ENCODE measurements at places on chromosomes 2 and 18. TPM values are rescaled to one million over a fixed set of nuclear protein-coding genes. Genes with fewer than 3 reads are reported as not detected.

- no peak for ATAC-seq
Observed at GRCh38 chr18:32276906-32277305, 87.1 kb downstream of the MEP1B start.

- no peak for ATAC-seq
Observed at GRCh38 chr2:213229814-213230213, 54.5 kb upstream of the SPAG16 start.

- ATAC-seq, result no peak
Observed at GRCh38 chr2:36245651-36246050, 109.9 kb upstream of the CRIM1 start.

DNA sequence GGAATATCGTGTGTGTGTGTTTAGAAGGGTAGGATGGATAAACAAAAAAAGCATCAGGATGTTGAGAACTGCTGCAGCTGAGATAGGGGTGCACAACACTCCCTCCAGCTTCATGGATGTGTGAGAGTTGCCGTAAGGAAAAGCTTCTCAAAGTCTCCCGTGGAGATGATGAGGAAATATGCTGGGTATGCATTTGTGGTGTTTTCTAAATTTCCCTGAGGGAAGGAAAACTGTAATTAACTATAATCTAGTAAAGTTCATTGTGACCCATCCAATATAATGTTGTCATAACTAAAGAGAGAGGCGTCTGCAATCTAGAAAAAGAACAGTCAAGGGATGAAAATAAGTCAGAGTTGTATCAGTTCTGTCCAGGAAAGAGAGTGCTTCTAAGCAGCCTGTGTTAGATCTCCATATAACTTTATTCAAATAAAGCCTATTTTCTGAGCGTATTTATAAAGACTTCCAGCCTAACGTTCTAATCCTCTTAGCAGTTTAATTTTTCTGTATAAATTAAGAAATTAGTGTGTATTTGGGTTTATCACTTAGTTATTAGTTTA is 7.3 kb upstream of the LMAN2L start:
- no peak for ATAC-seq

- no peak for ATAC-seq
Observed at GRCh38 chr2:213316001-213316735, 31.9 kb downstream of the SPAG16 start.

GRCh38 chr2:61715506-61715905 is 138.4 kb downstream of the FAM161A start:
- no peak for ATAC-seq

DNA sequence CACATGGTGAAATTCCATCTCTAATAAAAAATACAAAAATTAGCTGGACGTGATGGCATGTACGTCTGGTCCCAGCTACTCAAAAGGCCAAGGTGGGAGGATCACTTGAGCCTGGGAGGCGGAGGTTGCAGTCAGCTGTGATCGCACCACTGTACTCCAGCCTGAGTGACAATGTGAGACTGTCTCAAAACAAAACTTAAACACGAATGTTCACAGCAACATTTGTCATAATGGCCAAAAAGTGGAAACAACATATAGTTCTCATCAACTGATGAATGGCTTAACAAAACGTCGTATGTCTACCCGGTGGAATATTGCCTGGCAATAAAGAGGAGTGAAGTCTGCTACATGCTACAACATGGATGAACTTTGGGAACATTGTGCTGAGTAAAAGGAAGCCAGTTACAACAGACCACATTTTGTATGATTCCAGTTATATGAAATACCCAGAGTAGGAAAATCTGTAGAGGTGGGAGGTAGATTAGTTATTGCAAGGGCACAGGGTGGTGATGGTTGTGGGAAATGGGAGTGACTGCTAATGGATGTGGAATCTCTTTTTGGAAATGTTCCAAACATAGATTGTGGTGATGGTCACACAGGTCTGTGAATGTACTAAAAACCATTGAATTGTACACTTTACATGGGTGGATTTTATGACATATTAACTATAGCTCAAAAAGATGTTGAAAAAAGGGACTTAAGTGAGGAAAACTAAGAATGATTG is 478.2 kb downstream of the PTPRM start:
- no peak for ATAC-seq

DNA sequence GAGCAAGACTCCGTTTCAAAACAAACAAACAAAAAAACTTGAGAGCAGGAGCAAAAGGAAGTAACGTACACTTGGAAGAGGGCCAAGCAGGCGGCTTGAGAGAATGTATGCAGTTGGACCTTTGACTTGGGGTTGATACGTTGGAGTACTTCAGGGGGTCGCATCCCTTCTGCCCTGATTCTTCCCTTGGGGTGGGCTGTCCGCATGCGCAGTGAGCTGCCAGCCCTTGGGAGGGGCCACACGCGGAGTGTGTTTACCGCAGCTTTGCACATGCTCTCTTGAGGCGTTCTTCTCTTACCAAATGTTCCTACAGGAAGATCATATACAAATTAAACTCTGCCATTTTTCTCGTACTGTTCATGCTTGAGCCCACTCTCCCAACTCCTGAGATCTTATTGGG is 38.1 kb upstream of the SOCS6 start:
- no peak for ATAC-seq

GRCh38 chr2:161713706-161714105 is 89.5 kb downstream of the SLC4A10 start:
- ATAC-seq, result no peak

DNA sequence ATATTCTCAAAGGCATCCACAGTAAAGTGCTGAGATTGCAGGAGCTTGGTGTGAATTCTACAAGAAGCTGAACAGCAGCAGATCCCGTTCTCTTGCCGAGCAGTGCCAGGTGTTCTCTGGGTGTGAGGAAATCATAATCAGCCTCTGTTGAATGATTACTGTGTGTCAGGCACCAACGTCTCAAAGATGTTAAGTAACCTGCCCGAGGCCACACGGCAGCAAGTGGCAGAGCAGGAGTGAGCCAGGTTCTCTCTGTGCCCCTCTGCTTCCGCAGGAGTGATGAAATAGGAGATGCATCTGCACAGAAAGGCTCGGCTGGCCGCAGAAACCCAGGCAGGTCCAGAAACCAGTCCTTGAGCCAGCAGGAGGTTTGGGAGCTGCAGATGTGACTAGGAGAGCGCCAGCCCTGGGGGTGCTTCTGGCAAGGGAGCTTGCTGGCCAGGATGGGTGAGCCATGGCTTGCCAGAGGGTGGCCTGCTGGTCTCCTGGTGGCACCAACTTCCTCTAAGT is 68.4 kb downstream of the COPS7B start:
- no peak for ATAC-seq

DNA sequence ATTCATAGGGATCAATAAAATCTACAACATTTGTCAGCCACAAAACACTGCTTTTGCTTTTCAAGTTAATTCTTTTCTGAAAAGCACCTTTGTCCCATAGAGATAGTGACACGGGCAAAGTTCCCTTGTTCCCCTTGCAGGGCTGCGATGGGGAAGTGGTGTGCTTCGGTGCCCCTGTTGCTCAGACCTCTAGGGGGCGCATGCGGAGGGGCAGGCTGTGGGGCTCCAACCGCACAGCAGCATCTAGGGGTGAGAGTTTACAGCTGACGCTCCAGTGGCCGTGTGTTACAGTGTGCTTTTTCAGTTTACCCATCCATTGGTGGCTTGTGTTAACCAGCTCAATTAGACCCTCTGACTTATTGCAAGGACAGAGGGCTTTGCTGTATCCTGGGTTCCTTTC is 1432.2 kb upstream of the ACVR2A start:
- ATAC-seq, result no peak

GRCh38 chr2:108970369-108970768 is 18.7 kb downstream of the EDAR start:
- ATAC-seq, result no peak

GRCh38 chr2:27752551-27753237 is 18.8 kb upstream of the MRPL33 start:
- ATAC-seq, result no peak

DNA sequence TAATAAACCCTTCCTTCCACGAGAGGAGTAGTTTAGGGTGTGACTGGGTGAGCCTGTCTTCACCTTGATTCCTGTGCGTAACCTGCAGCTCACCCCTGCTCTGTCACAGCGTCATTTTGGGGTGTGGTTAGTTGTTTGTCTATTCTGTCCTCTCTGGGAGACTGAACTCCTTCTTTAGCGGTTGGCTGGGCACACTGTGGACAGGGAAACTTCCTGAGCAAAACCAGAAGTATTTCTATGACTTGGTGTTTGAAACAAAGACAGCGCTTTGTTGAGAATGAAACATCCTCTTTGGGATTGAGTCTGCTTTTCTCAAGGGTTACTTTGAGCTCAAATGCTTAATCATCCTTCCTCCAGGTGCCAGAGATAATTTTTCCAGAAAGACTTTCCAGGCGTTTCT is 270.7 kb downstream of the HRH4 start:
- ATAC-seq, result no peak

GRCh38 chr2:100286318-100286717 is 36.0 kb downstream of the LONRF2 start:
- no peak for ATAC-seq

DNA sequence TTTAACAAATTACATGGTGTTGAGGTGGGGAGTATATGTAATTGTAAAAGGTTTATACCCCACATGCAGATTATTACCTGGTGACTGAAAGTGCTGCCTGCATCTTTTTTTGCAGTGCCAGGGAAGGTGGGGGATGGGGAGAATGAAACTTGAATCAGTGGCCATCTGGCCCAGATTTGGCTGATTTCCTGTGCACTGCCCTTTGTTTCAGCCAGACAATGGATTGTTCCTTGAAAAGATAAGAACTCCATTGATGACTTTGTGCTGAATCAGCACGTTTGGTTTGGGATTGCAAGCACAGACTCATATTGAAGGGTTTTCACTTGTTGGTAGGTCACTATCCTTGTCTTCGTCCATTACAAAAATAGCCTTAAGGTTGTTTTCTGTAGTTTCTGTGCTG is 20.9 kb downstream of the GREB1L start:
- ATAC-seq, result no peak

- ATAC-seq, result no peak
Observed at GRCh38 chr18:11789716-11790510, 61.3 kb upstream of the CHMP1B start.

GRCh38 chr18:80157708-80158343 is 48.8 kb downstream of the ADNP2 start:
- ATAC-seq, result peak; percentile 70

- no peak for ATAC-seq
Observed at GRCh38 chr2:88211809-88212154, 41.6 kb downstream of the THNSL2 start.

DNA sequence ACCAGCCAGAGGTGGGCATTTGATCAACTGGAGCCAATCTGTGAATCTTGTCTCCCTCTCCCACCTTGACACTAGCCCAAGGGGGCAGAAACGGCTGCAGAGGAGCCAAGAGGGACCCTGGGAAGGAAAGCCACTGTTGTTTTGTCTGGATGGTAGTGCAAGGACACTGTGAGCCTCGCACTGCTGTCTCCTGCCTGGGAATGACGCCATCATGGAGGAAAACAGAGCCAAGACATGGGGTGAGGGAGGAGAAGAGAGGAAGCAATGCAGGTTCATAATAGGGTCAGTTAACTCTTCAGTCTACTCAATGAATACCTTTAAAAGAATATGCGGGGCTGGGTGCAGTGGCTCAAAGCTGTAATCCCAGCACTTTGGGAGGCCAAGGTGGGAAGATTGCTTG is 231.1 kb upstream of the AGAP1 start:
- no peak for ATAC-seq

Gene RIT2
- total RNA-seq, result not detected

Gene GCKR
- total RNA-seq, result not detected

Gene CFC1
- total RNA-seq, result not detected

Gene DIPK1C
- total RNA-seq, result not detected

Gene SANBR
- total RNA-seq, result 7.5 TPM

Gene SULT1C4
- 7.4 TPM for total RNA-seq

Gene KRTCAP3
- 1.1 TPM for total RNA-seq

Gene LYG2
- not detected for total RNA-seq

Gene WDFY1
- total RNA-seq, result 33.2 TPM

Gene SKOR2
- total RNA-seq, result not detected

Gene LCT
- total RNA-seq, result not detected

Gene SELENOI
- 8.7 TPM for total RNA-seq

Gene POMC
- 6.6 TPM for total RNA-seq

Gene KCNF1
- 6.1 TPM for total RNA-seq

Gene IL1RN
- 0.46 TPM for total RNA-seq

Gene DYNC2LI1
- 20.2 TPM for total RNA-seq

Gene SCYGR5
- total RNA-seq, result not detected

Data from gastroesophageal sphincter (tissue), 4 donors.